ENCODE measurements at places on chromosomes 16 and 17.

DNA sequence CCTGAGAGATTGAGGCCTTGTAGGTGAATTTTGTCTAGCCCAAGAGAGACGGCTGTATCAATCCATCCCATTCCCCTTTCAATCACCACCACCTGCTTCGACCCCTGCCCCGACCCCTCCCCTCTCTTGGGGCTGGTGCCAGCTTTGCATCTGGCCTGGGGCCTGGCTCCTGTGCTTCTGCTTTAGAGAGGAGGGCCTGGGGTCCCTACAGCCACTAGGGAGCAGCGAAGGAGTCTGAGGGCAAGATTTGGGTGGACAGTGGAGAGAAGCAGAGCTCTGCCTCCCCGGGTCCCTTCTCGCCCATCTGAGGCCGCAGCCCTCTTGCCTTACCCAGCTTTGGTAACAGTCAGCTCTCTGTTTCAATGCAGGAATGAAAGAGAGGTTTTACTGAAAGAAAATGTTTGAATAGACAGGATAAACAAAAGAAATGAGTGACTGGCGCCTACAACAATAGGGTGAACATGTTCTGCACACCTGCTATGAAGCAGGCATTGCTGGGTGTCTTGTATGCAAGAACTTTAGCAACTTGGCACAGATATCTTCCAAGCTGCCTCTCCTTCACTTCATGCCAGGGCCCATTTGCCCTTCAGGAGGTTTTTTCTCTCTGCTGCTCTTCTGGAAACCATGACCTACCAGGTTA is 57.4 kb downstream of the SLC47A1 start:
- no peak for DNase-seq

DNA sequence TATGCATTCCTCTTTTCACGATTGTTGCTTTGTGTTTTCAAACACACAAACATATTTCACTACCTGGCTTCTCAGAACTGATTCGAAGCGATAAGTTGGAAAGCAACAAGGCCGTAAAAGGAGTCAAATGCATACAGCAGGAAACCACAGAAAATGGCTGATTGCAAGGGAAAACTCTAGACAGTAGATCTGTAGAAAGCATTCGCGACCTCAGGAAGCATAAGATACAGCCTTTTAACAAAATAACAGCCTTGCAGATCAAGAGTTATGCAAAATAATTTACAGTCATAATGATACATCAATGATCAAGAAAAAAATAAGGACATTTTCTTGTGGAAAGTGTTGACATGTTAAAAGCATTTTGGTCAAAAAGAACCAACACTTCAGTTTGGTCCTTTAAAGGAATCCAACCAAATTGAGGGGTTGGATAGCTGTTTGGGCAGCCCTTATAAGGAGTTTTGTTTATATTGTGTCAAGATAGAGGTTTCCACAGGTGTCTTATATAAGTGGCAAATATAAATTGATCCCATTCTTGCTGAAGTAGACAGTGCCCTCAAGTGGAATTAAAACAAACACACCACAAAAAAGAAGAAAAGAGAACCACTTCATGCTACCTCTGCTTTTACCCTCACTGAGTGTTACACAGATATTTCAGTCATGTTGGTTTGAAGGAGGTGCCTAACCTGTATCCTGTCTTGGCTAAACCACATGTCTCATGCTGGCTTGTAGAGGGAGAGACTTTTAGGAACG is 5.5 kb downstream of the CYLD start:
- DNase-seq, result no peak

- no peak for DNase-seq
Observed at GRCh38 chr17:81962499-81963441, 1.8 kb upstream of the NOTUM start.

- no peak for DNase-seq
Observed at GRCh38 chr17:30296499-30297080, 4.8 kb upstream of the BLMH start.

DNA sequence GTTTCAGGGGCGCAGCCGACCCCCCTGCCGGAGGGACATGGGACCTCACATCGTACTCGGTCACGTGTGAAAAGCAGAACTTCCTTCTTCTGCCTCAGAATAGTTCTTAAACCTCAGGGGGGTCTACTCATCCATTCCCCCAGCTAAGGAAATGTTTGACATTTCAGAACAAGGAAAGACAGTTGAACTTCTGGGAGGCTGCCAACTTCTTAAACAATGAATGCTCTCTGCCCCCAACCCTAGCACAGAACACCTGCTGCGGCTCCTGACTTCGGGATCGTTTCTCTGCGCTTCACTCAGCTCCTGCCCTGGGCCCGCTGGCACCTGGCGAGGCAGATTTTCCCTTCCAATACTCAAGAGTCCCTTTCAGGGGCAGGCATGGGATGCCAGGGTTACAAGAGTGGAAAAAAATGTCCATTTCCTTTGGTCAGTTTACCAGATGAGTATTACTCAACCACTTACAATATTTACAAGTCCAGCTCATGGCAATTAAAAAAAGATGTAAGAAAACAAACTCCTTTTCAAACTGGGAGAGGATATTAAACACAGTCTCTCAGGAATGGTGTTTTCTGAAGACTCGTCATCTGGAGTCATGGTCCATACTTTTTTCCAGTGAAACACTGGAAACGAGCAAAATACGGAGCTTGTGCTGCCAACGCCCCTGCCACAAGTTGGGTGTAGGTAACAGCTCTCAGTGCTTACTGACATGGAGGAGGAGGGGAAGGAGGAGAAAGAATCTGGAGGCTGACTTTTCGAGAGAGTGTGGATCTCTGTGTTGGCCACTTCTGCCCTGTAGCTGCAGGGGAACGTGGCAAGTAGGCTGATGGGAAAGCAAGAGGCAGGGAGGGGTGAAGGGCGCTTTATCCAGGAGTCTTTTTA is 235.7 kb downstream of the NTN1 start:
- DNase-seq, result no peak

Data from renal cortex interstitium (tissue), 15 donors.